ENCODE measurements at places on chromosomes 12 and 14.

GRCh38 chr12:110109037-110109836 is 14.9 kb upstream of the IFT81 start:
- DNase-seq: peak; percentile 32

DNA sequence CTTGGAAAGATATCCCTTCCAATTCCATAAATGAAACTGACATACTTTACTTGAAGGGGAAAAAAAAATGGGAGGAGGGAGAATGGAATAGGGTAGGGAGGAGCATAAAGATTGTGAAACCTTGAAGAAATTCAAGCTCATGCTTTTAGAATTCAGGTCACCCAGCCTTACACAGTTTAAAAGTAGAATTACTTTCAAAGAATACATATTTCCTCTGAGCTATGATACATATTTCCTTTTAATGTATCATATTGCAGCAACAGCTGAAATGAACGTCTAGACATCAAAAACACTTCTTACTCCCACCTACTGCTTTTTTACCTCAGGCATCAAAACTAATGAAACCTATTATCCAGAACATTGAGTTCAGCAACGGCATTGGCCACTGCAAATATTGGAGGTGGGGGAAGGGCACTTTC is 156.0 kb downstream of the MED13L start:
- DNase-seq: no peak

GRCh38 chr14:59018978-59019377 is 169.5 kb upstream of the DAAM1 start:
- DNase-seq: peak; percentile 43

DNA sequence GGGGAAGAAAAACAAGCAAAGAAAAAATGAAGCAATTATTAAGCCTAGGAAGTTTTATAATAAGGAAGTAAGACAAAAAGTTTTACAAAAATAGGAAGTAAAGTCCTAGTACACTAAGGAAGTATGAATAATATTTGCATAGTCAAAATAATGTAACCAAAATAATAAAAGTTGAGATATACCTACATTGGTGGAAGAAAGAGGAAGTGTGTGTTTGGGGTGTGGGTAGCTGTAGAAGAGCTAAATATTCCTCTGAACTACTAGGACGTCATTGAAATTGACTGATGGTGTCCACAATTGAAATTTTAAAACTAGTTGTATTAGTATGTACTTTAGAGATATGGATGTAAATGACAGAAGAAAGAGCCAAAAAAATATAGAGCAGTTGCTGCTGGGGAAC is 228.4 kb upstream of the OTX2 start:
- DNase-seq: no peak

- DNase-seq: no peak
These were observed 9.8 kb upstream of the BDKRB2 start for GRCh38 chr14:96194657-96195431.

- DNase-seq: no peak
These were observed 59.7 kb downstream of the SLC24A4 start for GRCh38 chr14:92382677-92383076.

DNA sequence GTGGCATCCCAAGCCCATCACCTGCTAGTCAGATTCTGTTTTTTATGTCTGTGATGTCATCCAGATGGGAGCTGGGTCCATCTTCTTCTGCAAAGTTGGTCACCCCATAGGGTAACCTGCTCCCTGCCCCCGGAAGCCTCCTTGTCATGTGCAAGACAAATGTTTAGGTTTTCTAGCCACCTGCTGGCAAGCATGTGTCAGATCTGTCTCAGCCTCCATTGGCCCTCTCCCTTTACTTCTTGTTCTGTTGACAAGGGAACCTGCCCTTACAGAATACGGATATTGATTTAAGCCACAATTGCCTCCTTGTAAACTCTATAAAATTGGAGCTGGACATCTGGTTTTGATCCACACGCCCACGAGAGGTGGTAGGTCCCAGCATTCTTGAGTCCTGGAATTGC is 7.5 kb downstream of the NTF3 start:
- DNase-seq: no peak

DNA sequence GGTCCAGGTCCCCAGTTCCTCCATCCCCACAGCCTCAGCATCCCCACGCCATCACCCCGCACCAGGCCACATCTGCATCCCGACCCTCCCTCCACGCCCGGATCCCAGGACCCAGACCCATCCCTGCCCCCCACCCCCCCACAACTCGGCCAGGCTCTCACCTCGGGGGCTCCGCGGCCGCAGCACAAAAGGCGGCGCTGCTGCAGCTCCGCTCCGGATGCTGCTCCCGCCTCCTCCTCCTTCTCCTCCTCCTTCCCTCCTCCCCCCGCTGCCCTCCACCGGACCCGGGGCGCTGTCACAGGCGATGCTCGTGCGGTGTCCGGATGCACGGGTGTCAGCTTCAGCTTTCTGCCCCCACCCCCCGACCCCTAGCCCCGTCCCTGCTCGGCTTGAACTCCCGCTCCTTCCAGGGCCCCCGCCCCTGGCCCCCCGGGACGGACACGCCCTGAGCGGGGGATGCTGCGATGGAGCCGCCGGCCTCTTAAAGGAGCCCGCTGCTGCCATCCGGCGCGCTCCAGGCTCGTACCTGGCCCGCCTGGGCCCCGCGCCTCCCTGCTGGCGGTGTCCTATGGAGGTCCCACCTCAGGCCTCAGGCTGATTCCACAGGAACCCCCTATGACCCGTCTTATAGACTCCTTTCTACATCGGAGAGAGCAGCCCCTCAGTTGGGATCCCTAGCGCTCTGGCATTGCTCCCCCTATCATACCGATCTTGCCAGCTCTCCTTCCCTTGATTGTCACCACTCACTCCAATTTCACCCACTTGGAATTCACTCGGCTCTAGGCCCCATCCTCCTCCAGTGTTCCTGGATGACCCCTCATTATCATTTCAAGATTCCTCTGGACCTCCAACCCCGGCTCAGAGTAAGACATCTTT is at the start of gene MAP3K12:
Gene MAP3K12 (minus strand): TSS at position 193 of the 876 bp plus-strand sequence. CDS start 12,067 bp downstream, outside the sequence.
- DNase-seq: peak; percentile 39

DNA sequence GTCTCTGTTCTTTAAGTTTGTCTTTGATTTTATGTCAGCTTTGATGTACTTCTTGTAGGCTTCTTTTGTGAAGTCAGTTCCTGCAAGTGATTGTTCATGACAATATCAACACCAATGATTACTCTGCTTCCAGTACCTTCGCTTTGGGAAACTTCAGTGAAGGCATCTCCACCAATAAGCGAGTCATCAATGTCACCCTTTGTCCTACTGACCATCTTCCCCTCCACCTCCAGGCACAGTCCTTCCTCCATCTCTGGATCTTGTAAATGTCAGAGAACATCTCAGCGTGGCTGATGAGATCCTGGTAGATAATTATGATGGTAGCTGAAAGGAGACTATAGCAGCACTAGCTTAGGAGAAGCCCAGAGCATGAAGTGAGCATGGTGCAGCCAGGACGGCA is 40.4 kb upstream of the A2M start:
- DNase-seq: no peak

DNA sequence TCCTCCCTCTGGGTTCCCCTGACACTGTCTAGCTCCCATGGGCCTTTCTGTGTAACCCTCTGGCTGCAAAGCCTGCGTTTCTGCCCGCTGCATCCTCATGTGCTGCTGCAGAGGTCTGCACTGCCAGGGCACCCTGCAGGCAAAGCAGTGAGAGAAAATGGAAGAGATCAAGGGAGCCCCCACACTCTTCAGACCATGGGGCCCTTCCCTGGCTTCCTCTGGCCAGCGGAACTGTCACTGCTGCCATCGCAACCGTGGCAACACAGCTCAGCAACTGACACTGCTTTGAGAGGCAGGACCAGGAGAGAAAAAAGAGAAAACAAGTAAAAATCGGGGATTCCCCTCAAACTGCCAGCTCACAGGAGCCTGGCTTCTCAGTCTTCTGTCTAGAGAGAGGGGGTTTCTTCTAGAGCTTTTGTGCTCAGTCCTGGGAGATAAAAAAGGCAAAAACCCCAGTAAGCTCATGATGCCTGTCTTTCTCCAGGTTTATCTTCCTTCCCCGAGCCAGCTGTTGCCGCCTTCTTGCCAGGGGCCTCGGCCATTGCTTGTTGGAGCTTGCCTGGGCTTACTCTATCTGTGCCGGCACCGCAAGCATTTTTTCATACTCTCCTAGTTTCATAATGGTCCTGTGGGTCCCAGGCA is 38.9 kb downstream of the C14orf132 start:
- no peak for DNase-seq

GRCh38 chr14:85533023-85533860 is 3.3 kb downstream of the FLRT2 start:
- peak; percentile 88 for DNase-seq

GRCh38 chr14:65976761-65977404 is 509.3 kb upstream of the CCDC196 start:
- no peak for DNase-seq
